ENCODE measurements at places on chromosomes 13 and 19. TPM values are rescaled to one million over a fixed set of nuclear protein-coding genes. Genes with fewer than 3 reads are reported as not detected.
A peak's percentile ranks its signal among the peaks of the same experiment; 100 is the strongest.

The RXFP2 gene
- total RNA-seq = not detected

The SERTAD1 gene
- 9.4 TPM for total RNA-seq

The KLK11 gene
- total RNA-seq = 2.6 TPM

The HOOK2 gene
- 16.8 TPM for total RNA-seq

The ZNF888 gene
- 1.9 TPM for total RNA-seq

The ZNF541 gene
- total RNA-seq = 0.13 TPM

The CD37 gene
- 10.6 TPM for total RNA-seq

The RASA3 gene
- total RNA-seq = 19.9 TPM

The RFPL4AL1 gene
- total RNA-seq = not detected

The KLK12 gene
- total RNA-seq = not detected

- no peak for DNase-seq
Observed at GRCh38 chr13:51501096-51501495, 48.3 kb upstream of the INTS6 start.

GRCh38 chr13:36973621-36974295 lies 25.4 kb downstream of the ALG5 start:
- DNase-seq = no peak

- DNase-seq = no peak
Observed at GRCh38 chr19:16359964-16360363, 35.3 kb downstream of the KLF2 start.

- DNase-seq = no peak
Observed at GRCh38 chr13:33319859-33320258, 34.3 kb upstream of the STARD13 start.

DNA sequence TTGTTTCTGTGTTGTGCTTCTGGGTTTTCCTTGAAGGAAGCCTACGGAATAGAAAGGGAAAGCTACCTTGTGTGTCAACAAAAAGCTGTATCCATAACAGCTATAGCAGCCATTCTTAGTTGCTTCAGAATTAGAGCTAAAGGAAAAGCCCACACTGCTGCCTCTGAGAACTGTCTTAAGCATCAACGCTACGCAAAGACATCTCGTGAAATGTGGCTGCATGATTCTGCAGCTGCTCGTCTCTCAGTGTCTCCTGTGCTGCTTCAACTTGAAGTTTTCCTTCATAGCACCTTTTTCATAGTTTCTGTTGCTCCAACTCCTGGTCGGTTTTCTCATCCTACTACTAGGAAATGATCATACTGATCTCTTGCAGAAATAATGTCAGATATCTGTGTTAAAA lies 140.9 kb upstream of the MAB21L1 start:
- no peak for DNase-seq

DNA sequence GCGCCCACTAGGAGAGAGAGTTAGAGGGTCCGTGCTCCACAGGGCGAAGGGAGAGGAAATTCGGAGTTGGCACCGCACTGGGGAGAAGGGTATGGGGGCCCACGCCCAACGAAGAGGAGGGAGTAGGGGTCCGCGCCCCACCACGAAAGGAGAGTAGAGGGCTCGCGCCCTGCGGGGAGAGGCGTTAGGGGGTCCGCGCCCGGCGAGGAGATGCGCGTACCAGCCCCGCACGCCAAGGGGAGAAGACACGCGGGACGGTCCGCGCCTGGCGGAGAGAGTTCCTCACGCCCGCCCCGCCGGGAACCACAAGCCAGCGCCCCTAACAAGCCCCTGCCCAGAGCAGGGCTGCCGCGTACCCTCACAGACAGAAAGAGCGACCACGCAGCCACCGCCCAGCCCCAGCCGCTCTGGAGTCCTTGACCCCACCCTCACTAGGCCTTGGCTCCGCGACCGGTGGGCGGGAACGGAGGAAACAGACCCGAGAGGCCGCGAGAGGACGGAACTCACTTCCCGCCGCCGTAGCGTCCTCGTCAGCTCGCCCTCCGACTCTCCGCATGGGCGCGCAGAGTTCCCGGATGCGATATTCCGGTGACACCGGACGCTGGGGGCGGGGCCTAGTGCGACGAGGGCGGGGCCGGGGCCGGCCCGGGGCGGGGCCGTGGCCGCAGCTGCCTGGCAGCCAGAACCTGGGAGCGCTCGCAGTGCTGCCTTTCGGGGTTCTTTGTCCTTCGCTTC lies 20.0 kb upstream of the ZSCAN18 start:
- peak; percentile 25 for DNase-seq

GRCh38 chr13:103291798-103292572 lies 225.8 kb upstream of the SLC10A2 start:
- DNase-seq = no peak

GRCh38 chr19:17679526-17680229 lies 8.5 kb downstream of the UNC13A start:
- no peak for DNase-seq

DNA sequence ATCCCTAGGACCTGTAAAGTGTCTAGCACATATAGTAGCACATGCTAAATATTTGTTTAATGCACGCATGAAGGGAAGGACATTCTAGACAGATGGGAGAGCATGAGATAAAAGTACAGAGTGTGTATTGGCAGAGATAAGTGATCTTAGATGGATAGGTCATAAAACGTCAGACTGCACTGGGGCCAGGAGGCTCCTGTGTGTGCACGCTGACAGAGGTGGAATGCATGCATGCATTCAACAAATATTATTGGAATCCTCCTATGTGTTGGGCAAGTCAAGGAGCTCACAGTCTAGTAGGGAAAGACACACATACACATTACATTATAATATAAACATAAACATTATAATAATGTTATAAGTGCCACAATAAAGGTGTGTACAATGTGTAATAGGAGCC lies 73.3 kb downstream of the FGF9 start:
- DNase-seq = no peak

- DNase-seq = no peak
Observed at GRCh38 chr13:66087269-66087710, 1142.8 kb downstream of the PCDH9 start.

DNA sequence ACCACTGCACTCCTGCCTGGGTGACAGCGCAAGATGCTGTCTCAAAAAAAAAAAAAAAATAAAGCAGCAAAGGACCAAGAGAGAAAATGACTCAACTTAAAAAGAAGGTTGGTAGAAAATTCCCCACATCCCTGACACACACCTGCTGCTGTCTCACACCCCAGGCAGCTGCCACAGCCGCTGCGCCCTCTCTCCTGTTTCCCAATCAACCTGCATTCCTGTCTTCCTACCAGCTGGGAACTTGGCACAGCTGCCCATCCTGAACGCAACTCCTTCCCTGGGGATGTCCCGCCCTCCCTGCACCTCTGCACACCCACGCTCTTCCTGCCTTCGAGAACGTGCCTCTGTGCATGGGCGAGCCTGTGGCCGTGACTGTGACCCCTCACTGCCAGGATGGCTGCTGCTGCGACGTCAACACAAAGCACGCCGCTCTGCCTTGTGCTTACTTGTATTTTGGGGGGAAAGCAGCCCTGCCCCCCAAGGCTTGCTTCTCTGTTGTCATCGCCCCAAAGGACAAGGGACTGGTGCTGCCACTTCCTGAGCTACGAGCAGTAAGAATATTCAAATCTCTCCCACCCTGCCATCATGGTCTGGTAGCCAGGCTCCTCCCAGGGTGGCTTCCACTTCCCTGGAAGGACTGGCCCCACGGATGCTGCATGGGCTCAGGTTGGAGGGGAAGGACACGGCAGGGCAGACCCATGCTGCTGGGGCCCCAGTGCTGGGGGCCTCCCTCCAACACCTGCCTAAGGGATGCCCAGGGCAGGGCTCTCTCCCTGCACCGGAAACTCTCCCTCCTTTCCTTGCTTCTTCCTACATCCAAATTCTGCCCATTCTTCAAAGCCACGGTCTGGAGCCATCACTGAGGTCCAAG lies 20.7 kb downstream of the SH3GL1 start:
- peak; percentile 67 for DNase-seq

GRCh38 chr13:45833663-45834375 lies 17.7 kb downstream of the SIAH3 start:
- peak; percentile 54 for DNase-seq

DNA sequence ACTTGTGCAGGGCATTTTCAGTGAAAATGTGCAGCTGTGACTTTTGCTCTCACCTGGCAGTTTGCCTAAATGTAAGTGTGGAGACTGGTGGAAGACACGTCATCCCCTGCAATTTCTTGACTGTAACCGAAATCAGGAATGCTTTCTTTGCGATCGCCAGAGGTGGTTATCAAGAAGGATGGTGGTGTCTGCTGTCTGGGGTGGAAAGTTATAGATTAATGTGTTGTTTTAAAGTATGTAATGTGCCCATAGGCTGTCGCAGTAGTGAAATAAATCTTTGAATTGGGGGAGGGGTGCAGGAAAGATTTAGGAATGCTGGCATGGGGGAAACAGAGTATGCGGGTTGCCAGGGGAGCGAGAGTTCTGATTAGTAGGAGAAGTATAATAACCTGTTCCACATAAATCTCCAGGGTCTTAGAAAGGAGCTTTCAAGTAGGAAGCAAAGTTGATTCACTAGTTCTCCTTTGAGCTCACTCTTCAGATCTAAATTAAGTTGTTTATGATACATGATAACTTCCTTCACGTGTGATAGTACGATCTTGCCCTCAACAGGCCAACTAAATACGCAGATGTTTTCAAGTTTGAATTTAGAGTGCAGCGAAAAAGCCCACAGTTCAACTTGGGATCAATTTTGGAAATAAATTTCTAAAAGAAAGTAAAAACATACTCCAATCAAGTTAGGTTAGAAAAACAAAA lies 1520.0 kb upstream of the SLC10A2 start:
- no peak for DNase-seq

DNA sequence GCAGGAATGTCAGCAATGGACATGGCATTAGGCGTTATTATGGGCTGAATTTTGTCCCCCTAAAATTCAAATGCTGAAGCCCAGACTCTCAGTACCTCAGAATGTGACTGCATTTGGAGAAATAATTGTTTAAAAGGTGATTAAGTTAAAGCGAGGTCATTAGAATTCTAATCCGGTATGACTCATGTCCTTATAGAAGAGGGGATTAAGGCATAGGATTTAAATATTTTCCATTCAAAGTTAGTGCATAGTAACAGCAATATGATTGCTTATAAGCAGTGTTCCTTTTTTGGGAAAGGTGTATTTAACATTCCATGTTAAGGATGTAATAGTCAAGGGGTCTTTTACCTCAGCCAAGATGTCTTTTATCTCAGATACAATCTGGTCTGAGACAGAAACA lies 95.5 kb downstream of the NHLRC3 start:
- no peak for DNase-seq

GRCh38 chr13:36696410-36697010 lies 22.7 kb downstream of the SERTM1 start:
- DNase-seq = no peak

- DNase-seq = no peak
Observed at GRCh38 chr19:40163541-40164129, 27.6 kb upstream of the MAP3K10 start.

GRCh38 chr13:43113603-43114002 lies 90.2 kb downstream of the DNAJC15 start:
- no peak for DNase-seq

DNA sequence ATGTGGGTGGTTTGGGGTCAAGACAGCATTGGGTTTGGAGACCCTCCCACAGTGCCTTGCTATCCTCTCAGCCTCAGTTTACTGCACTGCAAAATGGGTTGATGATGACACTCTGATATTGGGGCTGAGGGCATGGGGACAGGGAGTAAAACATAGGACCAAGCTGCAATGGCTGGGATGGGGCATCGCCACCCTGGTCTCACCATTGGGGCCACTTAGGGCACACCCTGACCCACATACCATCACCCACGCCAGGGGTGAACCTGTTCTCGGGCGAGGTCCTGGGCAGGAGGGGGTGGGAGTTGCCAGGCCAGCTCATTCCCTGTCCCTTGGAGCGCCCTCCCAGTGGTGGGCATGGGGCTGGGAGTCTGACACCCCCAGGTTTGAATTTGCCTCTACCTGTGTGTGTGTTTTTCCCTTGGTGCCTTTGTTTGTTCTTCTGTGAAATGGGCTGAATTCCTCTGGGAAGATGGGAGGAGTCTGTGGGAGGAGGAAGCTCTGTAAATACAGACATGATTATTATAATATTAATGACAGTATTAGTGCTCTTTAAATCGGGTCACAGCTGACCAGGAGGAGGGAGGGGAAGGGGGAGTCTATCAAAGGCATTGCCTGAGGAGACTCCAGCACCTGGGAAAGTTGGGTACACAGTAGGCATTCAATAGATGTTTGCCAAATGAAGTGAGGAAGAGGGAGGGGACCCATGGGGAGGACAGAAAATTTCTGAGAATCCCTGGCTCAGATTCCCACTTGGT lies 2.2 kb upstream of the FCHO1 start:
- no peak for DNase-seq

GRCh38 chr19:21839976-21840375 lies 4.0 kb upstream of the ZNF43 start:
- no peak for DNase-seq

DNA sequence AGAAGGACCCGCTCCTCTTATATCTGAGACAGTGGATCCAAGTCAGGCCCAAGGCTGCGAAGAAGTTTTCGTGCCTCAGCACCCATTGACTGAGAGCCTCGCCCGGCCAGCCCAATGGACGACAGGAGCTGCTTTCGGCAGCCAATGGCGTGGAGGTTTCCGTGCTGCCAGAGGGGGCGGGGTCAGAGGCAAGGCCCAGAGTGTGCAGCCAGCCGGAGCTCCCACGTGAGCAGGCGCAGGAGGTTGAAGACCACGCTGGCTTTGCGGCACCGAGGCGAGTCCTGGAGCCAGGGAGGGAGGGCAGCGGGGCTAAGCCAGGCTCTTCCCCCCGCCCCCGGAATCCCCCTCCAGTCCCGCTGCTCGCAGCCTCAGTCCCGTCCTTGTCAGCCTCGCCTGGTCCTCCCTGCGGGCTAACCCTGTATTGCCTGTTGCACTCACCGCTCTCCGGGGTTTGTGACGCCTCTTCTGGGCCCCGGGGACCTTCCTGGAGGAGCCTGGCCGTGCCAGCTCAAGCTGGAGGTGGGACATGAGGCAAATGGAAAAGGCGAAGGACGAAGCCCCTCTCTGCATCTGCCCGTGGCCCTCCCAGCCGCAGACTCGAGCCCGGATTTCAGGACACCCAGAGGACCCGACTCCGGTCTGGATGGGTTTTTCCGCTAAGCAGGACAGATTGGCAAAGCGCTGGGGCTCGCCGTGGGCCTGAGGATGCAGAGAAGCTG lies 1.5 kb downstream of the IFNL4 start:
- peak; percentile 53 for DNase-seq

DNA sequence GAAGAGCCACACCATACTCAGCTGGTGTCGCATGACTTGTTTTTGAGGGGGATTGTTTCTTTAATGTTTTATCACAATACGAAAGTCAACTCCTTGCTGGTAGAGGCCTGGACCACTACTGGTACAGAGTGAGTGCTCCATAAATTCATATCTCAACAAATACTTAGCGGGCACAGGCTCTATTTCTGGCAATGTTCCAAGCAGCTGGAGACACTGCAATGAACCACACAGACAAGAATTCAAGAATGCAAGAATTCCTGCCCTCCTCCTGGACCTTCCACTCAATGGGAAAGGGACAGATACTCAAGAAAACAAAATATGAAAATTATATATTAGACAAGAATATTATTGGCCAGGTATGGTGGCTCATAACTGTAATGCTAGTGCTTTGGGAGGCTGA lies 5.1 kb upstream of the FXYD5 start:
- DNase-seq = no peak

- no peak for DNase-seq
Observed at GRCh38 chr13:100625447-100625846, 36.9 kb upstream of the GGACT start.
